Stimulated activated naive CD8-positive, alpha-beta T cell treated with anti-CD3 and anti-CD28 coated beads, Interleukin-15, Interleukin-2, amounts not matched to agents 100 U/mL and 50 U/mL, for 24 hours (primary cell): ENCODE measurements at places on chromosomes 6 and 20.

DNA sequence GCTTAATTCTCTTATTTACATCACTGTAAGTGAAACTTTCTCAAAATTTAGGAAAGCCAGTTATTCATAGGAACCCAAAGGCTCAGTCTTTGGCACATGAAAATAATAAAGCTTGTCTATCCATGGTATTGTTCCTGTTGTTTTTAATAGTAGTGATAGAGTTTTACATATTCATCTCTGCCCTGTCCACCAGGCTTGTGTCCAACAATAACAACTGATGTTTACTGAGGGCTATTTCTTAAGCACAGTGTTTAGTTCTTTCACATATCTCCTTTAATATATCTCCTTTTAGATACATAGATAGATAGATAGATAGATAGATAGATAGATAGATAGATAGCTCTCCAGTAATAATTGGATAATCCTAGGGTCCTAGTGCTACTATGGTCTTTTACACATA is 34.2 kb downstream of the FOXQ1 start:
- no peak for DNase-seq

GRCh38 chr20:37438464-37439222 is 82.4 kb upstream of the NNAT start:
- no peak for DNase-seq

DNA sequence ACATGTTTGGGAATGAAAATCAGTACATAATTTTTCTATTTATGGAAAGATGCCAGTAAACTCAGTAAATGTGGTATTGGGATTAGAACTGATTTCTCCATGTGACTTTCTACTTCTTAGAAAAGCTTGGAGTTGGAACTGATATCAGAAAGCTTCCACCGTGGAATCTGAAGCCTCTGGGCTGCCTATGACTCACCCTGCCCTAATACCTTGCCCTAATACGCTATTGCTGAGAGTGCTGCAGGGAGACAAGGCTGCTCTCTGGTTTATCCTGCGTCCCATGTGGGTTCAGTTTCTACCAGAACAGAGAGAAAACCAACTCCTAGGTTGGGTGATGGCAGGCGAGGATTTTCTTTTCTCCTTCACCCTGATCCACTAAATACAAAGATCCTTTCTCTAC is 3.3 kb upstream of the STMND1 start:
- DNase-seq: no peak

- DNase-seq: peak; percentile 16
These were observed 42.4 kb upstream of the ADGRF4 start for GRCh38 chr6:47655719-47656595.

GRCh38 chr6:136703331-136703865 is 88.9 kb downstream of the MAP3K5 start:
- DNase-seq: no peak

GRCh38 chr6:40417031-40417430 is 170.1 kb downstream of the LRFN2 start:
- no peak for DNase-seq

DNA sequence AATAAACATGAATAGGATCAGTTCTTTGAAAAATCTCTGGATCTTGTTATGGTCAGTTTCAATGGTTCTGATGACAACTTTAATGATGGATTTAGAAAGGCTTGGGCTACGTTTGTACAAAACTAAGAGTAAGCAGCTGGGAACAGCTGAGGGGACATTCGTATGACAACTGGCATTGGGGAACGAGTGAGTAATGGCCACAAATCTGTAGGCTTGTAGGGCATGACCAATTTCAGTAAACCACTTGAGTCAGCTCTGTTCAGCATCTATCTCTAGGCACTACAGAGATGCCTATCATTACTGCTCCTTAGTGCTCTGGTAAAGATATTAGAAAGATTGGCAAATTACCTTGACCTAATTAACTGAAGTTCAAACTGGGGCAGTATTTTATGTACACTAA is 1375.6 kb downstream of the EPHA7 start:
- DNase-seq: no peak

- no peak for DNase-seq
These were observed 221.9 kb downstream of the TTLL2 start for GRCh38 chr6:167546611-167547327.

- no peak for DNase-seq
These were observed 84.1 kb upstream of the EPB41L1 start for GRCh38 chr20:36070451-36070850.

- peak; percentile 72 for DNase-seq
These were observed 60.5 kb downstream of the PREX1 start for GRCh38 chr20:48766961-48767960.

DNA sequence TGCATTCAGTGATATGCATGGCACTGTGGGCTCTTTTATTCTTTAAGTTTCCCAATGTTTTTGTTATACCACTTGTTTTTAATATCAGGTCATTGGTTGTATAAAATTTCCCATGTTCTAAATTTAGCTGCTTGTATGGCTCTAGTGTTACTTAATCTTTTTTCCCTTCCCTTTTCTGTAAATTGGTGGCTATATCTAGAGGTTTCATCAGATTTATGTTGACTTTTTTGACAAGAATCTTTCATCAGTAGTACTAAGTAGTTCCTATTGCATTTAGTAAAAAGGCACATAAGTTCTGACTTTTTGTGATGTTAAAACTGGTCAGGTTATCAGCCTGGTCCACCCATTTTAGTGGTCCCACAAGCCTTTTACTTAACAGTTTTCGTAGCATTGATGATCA is 51.1 kb downstream of the MMS22L start:
- DNase-seq: no peak

- DNase-seq: no peak
These were observed 2.1 kb downstream of the UBE2J1 start for GRCh38 chr6:89350281-89350966.

- no peak for DNase-seq
These were observed 111.2 kb upstream of the SAMD5 start for GRCh38 chr6:147397306-147397705.

DNA sequence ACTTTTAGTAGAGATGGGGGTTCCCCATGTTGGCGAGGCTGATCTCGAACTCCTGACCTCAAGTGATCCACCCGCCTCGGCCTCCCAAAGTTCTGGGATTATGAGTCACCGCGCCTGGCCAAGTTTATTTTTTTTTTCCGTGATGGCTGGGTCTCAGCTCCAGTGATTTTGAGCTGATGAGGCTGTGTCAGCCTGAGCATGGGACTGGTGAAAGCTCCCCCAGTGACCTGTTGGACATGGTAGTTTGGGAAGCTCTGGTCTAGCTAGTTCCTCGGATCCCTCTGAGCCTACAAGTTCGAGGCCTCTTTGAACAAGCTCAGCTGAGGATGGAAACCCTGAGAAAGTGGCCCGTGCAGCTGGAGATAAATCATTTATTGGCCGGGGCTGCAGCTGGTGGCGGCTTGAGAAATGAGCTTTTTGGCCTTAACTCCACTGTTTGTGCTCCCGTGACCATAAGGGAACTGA is 126.8 kb downstream of the SNX5 start:
- DNase-seq: no peak

GRCh38 chr6:46453741-46454316 is 37.4 kb downstream of the RCAN2 start:
- DNase-seq: no peak

- DNase-seq: peak; percentile 71
These were observed at the start of gene LHFPL5 for GRCh38 chr6:35804996-35805736. TSS of gene LHFPL5 (plus strand) at chr6:35805352. CDS start at chr6:35805671, 319 bp downstream.

DNA sequence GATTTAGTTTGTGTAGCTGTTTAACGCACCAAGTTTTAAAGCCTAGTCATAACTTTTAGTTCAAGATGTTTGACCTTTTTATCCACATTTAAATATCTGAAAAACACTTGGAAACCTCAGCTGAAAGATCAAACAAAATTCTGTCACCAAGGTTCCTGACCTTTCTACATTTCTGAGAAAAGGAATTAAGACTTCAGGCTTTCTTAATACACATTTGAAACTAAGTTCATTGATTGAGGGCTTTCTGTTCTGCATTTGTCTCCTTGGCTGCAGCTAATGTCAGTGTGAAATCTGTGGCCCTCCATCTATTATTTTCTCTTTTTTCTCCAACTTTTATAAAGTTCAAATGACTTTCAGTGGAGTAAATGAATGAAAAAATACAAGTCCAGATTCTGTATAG is 22.7 kb upstream of the FBXL4 start:
- no peak for DNase-seq

DNA sequence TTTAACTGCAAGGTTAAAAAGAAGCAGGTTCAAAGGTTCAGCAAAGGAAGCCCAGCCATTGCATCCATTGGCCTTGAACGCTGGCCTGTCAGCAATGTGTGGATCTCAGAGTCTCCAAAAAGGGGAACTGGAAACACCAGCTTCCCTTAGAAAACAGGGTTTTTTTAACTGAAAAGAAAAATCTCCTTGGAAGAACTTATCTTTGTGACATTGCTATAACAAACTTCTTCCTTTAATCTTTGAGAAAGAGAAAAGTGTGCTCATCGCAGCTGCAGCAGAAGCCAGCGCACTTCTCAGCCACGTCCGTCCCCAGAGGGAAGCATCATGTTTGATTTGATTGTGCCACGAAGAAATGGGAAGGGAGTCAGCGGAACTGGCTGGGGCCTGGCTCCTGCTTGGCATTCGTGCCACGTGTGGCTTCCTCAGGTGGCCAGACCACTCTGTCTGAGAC is 215.0 kb downstream of the SYNDIG1 start:
- DNase-seq: no peak

DNA sequence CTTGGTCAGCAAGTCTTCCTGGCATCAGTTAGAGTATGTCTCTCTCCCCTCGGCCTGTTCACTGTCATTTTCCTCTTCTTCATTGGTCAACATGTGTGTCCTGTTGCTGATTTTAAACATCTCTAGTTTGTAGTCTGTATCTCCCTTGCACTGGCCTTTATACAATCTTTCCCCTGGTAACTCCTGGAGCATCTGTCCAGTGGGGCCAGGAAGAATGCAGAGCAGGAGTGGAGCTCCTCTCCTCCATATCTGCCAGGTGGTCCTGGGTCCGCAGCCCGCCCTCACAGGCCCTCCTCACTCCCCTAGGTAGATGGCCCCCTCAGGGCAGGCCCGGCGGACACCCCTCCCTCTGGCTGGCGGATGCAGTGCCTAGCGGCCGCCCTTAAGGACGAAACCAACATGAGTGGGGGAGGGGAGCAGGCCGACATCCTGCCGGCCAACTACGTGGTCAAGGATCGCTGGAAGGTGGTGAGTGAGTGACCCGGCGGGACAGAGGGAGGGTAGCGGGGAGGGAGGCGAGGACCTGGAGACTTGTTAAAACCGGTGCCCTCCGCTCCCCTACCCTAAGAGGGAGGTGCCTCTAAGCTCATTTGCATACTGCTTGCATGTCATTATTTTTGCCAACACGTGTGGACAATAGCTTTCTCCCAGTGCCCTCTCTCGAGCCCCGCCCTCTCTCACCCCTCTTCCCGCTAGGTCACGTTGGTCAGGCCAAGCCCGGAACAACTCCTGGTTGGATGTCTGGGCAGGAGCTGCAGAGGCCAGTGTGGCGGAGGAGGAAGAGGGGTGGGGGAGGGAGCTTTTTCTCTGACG is 3.2 kb downstream of the TTBK1 start:
- DNase-seq: peak; percentile 39

GRCh38 chr6:123589317-123589716 is 47.4 kb downstream of the TRDN start:
- no peak for DNase-seq

GRCh38 chr6:13418844-13419243 is 68.6 kb downstream of the GFOD1 start:
- DNase-seq: no peak

GRCh38 chr20:63265891-63266515 is 6.6 kb upstream of the ARFGAP1 start:
- DNase-seq: no peak

DNA sequence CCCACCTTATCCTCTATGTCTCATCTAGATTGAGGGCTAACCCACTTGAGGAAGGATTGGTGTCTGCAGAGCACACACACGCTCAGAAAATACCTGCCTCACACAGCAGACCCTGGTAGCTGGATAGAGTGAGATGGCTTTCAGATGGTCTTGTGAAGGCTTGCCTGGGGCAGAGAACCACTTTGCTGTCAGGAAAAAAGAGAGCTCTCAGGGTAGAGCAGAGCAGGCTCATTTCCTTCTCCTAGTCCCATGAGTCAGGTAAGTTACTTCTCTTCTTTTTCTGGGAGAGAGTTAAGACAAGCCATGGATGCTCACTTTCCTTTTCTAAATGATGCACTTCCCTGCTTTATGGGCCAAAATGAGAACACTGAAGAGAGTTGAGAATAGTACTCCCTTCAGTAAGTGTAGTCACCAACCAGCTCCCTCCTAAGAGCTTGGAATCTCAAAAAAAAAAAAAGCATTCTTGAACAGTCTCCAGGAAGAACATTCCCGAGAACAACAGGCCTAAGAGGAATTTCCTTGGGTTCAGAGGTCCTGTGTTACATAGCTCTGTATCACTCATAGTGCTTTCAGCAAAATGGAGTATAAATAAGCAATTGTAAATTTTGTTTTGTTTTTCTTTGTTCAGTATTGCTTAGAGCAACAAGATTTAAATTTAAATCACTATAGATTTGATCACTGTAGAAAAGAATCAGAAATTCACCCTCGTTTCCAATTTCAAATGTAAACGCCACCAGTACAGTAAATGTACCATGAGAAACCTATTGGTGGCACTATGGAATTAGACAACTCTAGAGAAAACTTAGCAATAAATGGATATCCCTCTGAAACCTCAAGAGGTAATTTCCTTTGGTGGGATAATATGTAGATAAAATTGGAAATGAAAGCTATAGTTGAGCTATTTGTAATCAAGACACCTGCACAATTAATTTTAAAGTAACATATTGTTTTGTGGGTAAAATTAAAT is 530.3 kb downstream of the RFPL4B start:
- no peak for DNase-seq

- no peak for DNase-seq
These were observed 115.9 kb downstream of the PREX1 start for GRCh38 chr20:48711696-48712464.
